ENCODE measurements at places on chromosomes 5 and 9. TPM values are rescaled to one million over a fixed set of nuclear protein-coding genes. Genes with fewer than 3 reads are reported as not detected.
A peak's percentile ranks its signal among the peaks of the same experiment; 100 is the strongest.

- no peaks in the 10 kb centered on the region for H3K36me3 ChIP-seq
- no peaks in the 10 kb centered on the region for H3K27me3 ChIP-seq
- DNase-seq, result no peak
- H3K4me3 ChIP-seq, result no peak overlapping the region
- no peak overlapping the region for H3K27ac ChIP-seq
- no peaks in the 10 kb centered on the region for H3K4me1 ChIP-seq
These were observed 410.8 kb downstream of the CETN3 start for GRCh38 chr5:89998519-89999305.

ANKRD34B gene
- total RNA-seq, result not detected

- H3K27me3 ChIP-seq, result no peaks in the 10 kb centered on the region
- no peaks in the 10 kb centered on the region for H3K4me1 ChIP-seq
- no peak for DNase-seq
These were observed 40.1 kb downstream of the SLC6A3 start for GRCh38 chr5:1405121-1405520.

DNA sequence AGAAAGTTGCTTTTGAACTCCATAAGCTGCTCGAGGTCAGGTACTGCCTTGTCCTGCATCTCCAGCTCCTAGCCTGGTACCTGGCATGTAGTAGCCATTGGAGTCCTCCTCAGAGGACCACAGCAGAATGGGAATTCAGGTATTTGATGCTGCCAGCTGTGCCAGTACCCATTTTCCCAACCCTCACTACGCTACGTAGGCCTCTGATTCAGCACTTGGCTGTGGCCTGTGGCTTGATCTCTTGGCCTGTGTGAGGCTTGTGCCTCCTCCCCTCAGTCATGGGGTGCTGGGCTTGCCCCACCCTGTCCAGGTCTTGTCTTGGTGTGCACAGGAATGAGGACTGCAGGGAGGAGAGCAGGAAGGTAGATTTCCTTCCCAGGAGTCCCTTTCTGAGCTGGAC, 11.8 kb downstream of the OTULIN start:
- H3K27me3 ChIP-seq, result no peaks in the 10 kb centered on the region
- DNase-seq, result no peak
- H3K4me1 ChIP-seq, result peaks cover 6% of the 10 kb centered on the region
- no peak overlapping the region for H3K4me3 ChIP-seq

GRCh38 chr5:169430671-169431070, 129.7 kb upstream of the SLIT3 start:
- H3K36me3 ChIP-seq, result no peaks in the 10 kb centered on the region
- no peak for DNase-seq
- no peaks in the 10 kb centered on the region for H3K4me1 ChIP-seq
- no peak overlapping the region for H3K27ac ChIP-seq

DNA sequence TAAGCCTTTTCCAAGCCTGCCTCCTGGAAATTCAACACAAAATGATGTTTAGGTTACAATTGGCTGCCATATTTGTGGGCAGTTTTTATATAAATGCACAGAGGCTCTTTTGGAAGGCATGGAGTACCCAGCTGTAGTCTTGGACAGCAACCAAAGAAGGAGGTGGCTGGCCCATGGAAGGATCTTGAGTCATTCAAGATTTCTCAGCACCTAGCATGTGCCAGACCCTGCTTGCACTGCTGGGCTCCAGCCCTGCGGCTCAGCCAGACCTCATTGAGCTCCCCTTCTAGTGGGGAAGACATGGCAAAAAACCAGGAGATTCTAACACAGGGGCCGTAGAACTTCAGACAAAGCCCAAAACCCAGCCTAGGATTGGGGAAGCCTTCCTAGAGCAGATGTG, 22.1 kb downstream of the JADE2 start:
- no peak overlapping the region for H3K27ac ChIP-seq
- H3K4me3 ChIP-seq, result no peak overlapping the region
- H3K36me3 ChIP-seq, result no peaks in the 10 kb centered on the region

- no peak overlapping the region for H3K4me3 ChIP-seq
- peak overlapping the region; percentile 79 for H3K27ac ChIP-seq
- H3K36me3 ChIP-seq, result no peaks in the 10 kb centered on the region
- no peaks in the 10 kb centered on the region for H3K27me3 ChIP-seq
These were observed 6.5 kb downstream of the CAST start for GRCh38 chr5:96668725-96669124.

DNA sequence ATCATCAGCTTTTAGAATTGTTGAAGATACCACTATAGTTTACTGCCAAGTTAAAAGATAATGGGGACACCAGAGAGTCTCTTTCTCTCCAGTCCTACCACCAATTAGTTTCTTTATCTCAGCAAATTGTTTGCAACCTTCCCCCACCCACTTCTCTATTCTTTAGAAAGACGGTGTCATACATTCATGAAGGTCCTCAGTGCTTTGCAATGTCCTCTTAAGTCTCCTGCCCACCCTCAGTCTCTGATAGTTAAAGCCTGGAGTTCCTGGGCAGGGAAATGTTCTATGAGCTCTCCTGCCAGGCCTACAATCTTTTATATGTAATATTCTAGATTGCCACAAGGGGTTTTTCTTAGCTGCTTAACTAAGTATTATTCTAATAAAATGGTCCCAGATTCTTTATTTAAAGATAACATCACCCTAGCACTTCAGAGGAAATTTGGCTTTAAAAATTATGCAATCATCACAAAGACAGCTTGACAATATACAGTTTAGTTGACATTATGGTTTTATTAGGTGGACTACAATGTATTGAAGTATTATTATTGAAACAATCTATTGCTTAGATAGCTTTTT, 509.2 kb downstream of the CSNK1G3 start:
- no peak overlapping the region for H3K27ac ChIP-seq
- no peaks in the 10 kb centered on the region for H3K27me3 ChIP-seq
- DNase-seq, result no peak
- no peaks in the 10 kb centered on the region for H3K36me3 ChIP-seq
- no peaks in the 10 kb centered on the region for H3K4me1 ChIP-seq
- H3K4me3 ChIP-seq, result no peak overlapping the region

- H3K27ac ChIP-seq, result no peak overlapping the region
- no peak for DNase-seq
- no peaks in the 10 kb centered on the region for H3K27me3 ChIP-seq
- no peaks in the 10 kb centered on the region for H3K36me3 ChIP-seq
These were observed 309.6 kb upstream of the RFX3 start for GRCh38 chr9:3835393-3835792.

ORM2 gene
- not detected for total RNA-seq

ANKRD18B gene
- total RNA-seq, result 0.57 TPM

DNA sequence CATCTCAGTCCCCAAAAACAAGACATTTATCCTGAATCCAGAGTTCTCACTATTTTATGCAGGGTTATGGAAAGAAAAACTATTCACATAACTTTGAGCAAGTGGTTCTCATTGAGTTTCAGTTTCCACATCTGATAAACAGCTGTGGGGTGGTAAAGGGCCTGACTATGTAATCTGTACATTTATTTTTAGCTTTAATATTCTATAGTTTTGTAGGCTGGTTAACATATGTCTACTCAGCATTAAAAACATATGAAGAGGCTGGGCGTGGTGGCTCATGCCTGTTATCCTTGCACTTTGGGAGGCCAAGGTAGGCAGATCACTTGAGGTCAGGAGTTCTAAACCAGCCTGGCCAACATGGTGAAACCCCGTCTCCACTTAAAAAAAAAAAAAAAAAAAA, 301.5 kb upstream of the CCNG1 start:
- no peak for DNase-seq
- no peaks in the 10 kb centered on the region for H3K27me3 ChIP-seq
- no peaks in the 10 kb centered on the region for H3K4me1 ChIP-seq
- no peak overlapping the region for H3K27ac ChIP-seq

GRCh38 chr5:145619806-145620310, 215.3 kb downstream of the PRELID2 start:
- H3K27me3 ChIP-seq, result no peaks in the 10 kb centered on the region
- no peaks in the 10 kb centered on the region for H3K36me3 ChIP-seq
- no peak overlapping the region for H3K27ac ChIP-seq

DNA sequence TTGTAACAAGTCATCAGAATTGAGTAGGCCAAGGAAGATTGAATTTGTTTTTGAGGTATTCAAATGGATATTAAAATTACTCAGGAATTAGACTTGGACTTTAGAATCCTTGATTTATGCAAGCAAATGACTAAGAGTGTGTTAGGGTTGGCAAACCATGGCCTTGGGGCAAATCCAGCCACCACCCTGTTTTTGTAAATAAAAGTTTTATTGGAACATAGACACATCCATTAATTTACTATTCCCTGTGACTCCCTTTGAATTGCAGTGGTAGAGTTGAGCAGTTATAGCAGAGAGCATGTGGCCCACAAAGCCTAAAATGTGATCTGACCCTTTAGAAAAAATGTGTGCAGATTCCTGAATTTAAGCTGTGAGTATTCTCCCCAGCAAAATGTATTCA, 115.6 kb downstream of the WDR70 start:
- no peak for DNase-seq
- no peaks in the 10 kb centered on the region for H3K36me3 ChIP-seq
- peak overlapping the region; percentile 6 for H3K27ac ChIP-seq
- no peak overlapping the region for H3K4me3 ChIP-seq

Data from colonic mucosa (tissue), 4 donors.